ENCODE measurements at places on chromosomes 4 and X.

DNA sequence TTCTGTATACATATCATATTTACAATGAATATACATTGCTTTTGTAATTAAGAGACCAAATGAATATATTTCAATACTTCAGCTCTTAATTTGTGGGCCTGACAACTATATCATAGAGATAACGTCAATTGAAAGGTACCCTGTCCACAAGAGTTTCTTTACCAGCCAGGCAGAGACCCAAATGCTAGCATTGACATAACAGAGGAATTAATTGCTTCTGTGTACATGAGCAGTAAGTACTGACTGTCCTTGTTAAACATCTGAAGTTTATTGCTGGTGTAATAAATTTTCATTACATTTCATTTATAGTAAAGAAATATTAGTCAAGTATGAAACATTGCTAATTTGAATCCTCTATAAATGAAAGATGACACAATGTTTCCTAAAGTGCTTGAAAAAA, 910.8 kb downstream of the CCSER1 start:
- no peak for DNase-seq

DNA sequence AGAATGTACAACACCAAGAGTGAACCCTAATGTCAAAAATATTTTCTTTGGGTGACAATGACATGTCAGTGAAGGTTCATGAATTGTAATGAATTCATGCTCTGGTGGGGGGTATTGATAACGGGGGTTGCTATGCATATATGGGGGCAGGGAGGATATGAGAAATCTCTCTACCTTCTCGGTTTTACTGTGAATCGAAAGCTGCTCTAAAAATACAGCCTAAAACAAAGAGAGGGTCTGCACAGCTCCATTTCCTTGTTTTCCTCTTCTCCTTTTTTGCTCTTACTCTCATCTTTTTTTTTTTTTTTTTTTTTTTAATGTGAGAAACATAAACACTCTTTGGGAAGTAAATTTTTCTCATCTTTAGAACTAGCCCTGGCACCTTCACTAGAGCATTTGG, 85.8 kb downstream of the DCTD start:
- DNase-seq: no peak

GRCh38 chr4:19913650-19914049, 338.1 kb upstream of the SLIT2 start:
- DNase-seq: no peak

DNA sequence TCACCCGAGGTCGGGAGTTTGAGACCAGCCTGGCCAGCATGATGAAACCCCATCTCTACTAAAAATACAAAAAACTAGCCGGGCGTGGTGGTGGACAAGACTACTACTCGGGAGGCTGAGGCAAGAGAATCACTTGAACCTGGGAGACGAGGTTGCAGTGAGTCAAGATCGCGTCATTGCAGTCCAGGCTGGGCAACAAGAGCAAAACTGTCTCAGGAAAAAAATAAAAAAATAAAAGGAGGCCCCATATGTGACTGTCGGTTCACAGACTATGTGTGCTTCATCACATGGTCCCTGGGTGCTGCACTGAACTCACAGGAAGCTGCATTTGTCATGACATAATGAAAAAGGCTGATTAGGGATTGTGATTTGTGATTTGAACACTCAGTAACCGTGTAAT, 6.4 kb downstream of the TRIML1 start:
- DNase-seq: no peak
